Activated T-cell treated with anti-CD3 and anti-CD28 coated beads, Interleukin-2, amount 50 U/mL, for 72 hours (primary cell): ENCODE measurements at places on chromosomes 12 and 14.

GRCh38 chr12:116818341-116818856 is 62.8 kb downstream of the HRK start:
- peak; percentile 15 for DNase-seq

DNA sequence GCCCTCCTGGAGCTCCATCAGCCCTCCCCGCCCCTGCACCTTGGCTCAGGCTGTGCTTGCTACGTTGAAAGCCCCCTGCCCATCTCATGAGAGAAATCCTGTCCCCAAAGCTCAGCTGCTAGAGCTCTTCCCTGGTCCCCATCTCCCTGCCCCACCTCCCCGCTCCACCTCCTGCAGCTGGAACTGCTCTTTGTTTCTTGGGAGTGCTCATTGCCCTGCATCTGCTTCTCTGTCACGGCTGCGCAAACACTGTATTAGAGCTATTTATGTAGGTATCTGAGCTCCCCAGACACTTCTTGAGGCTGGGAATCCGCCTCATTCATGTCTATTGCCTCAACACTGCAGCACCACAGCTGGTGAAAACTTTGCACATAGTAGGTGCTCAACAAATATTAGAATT is 32.8 kb upstream of the PRIMA1 start:
- no peak for DNase-seq

DNA sequence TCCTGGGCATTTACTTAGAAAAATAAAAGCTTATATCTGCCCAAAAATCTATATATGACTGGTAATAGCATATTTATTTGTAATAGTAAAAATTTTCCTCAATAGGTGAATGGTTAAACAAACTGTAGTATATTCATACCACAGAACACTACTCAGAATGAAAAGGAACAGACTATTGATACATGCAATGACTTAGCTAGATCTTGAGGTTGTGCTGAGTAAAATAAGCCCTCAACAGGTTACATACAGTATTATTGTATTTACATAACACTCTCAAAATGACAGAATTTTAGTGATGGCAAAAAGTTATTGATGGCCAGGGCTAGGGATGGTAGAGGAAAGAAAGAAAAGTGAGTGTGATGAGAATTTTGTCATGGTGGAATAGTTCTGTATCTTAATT is 178.4 kb downstream of the BMP4 start:
- no peak for DNase-seq

DNA sequence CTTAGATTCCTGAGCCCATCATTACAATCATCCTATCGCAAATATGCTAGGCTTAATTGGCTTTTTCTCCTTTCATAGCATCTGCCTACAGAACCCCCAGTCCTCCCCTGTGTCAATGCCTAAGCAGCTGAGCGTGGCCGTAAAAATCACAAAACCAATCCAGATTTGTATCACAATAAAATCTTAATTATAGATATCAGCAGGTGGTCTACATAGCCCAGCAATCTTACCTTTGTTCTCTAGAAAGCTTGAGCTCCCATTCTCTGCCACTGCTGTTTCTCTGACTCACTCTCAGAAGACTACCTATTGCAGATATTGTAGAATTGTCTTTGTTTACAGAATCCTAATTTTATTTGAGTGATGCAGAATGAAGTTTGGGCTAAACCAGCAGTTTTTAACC is 37.9 kb upstream of the PPM1A start:
- DNase-seq = no peak

GRCh38 chr12:93440043-93440835 is 1.5 kb downstream of the UBE2N start:
- DNase-seq = no peak

- DNase-seq = no peak
Observed at GRCh38 chr14:62369919-62370560, 607.8 kb downstream of the SNAPC1 start.
